GM13977 (cell line): ENCODE measurements at places on chromosomes 7 and 10.

DNA sequence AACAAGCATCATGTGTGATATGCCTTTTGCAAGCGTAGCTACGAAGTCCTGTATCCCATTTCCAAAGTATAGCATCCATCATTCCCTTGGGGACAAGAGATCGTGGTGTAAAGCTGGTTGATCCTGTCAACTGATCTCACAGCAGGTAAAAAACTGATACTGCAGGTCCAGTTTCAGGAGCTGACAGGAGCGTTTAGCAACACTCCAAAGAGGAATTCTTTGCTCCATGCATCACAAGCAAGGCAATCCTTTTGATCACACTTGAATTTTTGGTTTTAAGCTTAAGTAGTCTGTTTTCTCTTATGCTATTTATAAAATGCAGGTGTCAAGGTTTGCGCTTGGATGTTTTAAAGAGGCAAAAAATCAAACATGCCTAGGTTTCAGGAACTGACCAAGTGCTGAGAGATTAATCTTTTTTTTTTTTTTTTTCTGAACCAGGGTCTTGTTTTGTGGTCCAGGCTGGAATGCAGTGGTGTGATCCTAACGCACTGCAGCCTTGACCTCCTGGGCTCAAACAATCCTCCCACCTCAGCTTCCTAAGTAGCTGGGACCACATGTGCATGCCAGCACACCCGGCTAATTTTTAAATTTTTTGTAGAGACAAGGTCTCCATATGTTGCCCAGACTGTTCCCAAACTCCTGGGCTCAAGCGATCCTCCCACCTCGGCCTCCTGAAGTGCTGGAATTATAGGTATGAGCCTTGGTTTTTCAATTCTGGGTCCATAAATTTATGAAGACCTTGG lies 1.8 kb upstream of the ZDHHC4 start:
- DNase-seq = no peak

- DNase-seq = no peak
These were observed 70.6 kb upstream of the NXPH1 start for GRCh38 chr7:8362723-8363369.

GRCh38 chr7:154577141-154577873 lies 425.6 kb downstream of the PAXIP1 start:
- no peak for DNase-seq

DNA sequence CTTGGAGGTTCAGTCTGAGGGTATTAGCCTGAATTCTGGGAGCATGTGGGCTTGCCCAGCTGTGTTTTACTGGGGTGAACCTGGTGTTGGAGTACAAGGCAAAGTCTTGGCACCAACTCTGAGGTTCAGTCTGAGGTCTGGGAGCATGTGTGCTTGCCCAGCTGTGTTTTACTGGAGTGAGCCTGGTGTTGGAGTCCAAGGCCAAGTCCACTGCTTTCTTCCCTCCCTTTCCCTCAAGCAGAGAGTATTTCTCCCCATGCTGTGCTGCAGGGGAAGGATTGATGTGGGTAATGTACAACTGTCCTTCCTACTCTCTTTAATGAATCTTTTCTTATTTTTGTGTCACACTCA lies 236.1 kb downstream of the NXPH1 start:
- DNase-seq = no peak

GRCh38 chr10:3237530-3237929 lies 64.9 kb upstream of the PITRM1 start:
- DNase-seq = no peak

GRCh38 chr10:11018432-11018841 lies 765 bp downstream of the CELF2 start:
- no peak for DNase-seq

- no peak for DNase-seq
These were observed 88.5 kb upstream of the CREB5 start for GRCh38 chr7:28323833-28324232.

DNA sequence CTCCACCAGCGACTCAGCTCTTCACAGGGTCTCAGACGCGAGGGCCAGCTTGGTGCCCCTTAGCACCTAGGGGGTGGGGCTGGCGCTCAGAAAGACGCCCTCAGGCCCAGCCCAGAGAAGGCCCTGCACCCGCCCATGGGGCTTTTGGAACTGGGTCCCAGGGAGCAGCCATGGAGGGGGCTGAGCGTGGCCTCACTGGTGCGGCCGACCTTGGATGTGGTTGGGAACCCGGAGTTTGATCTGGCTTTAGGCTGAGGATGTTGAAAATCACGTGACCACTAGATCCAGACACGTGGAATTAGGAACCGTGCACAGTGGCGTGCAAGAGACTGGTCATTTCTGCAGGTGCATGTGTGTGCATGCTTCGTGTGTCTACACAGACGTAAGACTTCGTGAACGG lies 185.4 kb downstream of the DNAJB6 start:
- no peak for DNase-seq

DNA sequence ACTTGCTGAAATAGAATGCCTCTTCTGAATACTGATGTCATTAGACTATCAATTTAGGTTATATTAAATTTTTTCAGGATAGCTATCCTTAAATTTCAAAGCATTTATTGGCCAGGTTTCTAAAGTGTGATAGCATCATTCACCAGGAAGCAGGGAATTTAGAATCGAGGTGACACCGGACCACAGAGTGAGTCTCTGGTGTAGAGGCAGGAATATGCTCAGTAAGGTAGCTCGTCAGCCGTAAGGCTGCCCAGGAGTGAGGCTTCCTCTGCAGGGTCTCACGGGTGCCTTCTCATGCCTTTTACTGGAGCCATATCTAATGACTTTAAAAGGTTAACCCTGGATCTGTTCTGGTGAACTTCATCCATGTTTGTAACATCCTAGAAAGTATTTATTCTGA lies 170.8 kb upstream of the KLF14 start:
- DNase-seq = no peak

GRCh38 chr10:56318816-56319215 lies 42.2 kb downstream of the ZWINT start:
- no peak for DNase-seq

GRCh38 chr10:126227762-126228134 lies 160.5 kb downstream of the ADAM12 start:
- no peak for DNase-seq

GRCh38 chr10:131733596-131733995 lies 167.2 kb upstream of the PPP2R2D start:
- DNase-seq = no peak

GRCh38 chr7:151558575-151558974 lies 38.9 kb upstream of the RHEB start:
- DNase-seq = no peak

GRCh38 chr10:49666685-49667084 lies 12.8 kb upstream of the C10orf53 start:
- DNase-seq = no peak

GRCh38 chr7:148398844-148399365 lies 191.7 kb upstream of the C7orf33 start:
- DNase-seq = peak; percentile 41

DNA sequence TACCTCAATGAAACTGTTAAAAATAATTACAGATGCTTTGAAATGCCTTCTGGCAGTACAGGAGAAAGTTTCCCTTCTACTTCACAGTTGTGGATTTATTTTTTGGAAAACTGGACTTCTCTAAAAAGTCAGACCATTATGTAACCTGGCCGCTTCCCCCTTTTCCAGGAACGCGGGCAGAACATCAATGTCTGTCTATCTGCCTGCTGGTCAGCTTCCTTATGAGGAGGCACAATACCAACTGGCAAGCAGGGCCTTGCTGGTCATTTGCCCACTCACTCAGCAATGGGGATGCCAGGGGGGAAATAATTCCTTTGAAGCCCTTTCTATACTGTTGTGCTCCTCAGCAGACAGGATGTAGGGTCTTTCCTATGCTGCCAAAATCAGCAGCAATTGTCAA lies 22.5 kb upstream of the ADRB1 start:
- no peak for DNase-seq

- peak; percentile 77 for DNase-seq
These were observed at the start of gene NYAP1 for GRCh38 chr7:100483722-100484672. Gene NYAP1, plus strand, starts transcription at chr7:100483927. Its CDS starts 1,385 bp downstream, at chr7:100485312.

- DNase-seq = peak; percentile 7
These were observed 8.8 kb downstream of the CHST3 start for GRCh38 chr10:71972746-71973695.

GRCh38 chr7:90188281-90188680 lies 23.3 kb upstream of the STEAP2 start:
- DNase-seq = no peak

DNA sequence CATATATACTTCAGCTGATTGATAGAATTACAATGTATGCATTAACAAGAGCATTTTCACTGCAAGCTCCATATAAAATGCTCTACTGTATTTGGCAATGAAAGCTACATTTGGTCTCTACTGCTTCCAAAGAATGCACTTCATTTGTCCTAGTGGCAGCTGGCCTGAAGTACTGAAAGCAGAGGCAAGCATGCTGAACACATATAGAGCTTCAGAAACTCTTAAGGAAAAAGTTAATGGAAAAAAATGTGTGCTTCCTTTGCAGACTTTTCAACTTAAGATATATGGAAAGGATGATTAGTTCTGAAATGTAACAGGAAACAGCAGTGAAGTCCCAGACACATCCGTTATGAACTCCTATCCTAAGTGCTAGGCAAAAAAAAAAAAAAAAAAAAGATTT lies 537.1 kb upstream of the POM121L12 start:
- DNase-seq = no peak

- no peak for DNase-seq
These were observed 251.3 kb upstream of the VWC2 start for GRCh38 chr7:49522111-49522510.

- DNase-seq = no peak
These were observed 3.4 kb upstream of the ADCY1 start for GRCh38 chr7:45570797-45571196.

- no peak for DNase-seq
These were observed 7.6 kb downstream of the TMEM184A start for GRCh38 chr7:1548438-1548831.

- no peak for DNase-seq
These were observed 43.7 kb downstream of the PPP1R3C start for GRCh38 chr10:91589015-91589657.
